ENCODE measurements at places on chromosomes 3 and 15. TPM values are rescaled to one million over a fixed set of nuclear protein-coding genes. Genes with fewer than 3 reads are reported as not detected.

GRCh38 chr15:52104532-52105004, 8.0 kb downstream of the BCL2L10 start:
- no peak for DNase-seq

DNA sequence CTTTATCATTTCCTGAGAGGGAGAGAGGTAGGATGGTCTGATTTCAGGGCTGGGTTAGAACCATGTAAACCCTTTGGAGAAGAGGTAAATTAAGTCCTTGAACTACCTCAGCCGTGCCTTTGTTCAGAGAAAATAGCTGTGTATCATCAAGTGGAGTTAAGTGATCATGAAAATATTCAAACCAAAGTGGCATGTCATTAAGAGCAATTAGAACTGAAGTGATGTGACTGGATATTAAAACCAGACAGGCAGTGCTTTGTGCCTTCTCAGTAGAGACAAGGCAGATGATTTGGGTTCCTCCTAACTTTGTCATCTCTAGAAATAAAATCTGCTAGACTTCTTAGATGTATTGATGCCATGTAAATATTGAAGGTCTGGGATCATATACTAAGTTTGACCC, 171.5 kb downstream of the IL5RA start:
- DNase-seq: no peak

DNA sequence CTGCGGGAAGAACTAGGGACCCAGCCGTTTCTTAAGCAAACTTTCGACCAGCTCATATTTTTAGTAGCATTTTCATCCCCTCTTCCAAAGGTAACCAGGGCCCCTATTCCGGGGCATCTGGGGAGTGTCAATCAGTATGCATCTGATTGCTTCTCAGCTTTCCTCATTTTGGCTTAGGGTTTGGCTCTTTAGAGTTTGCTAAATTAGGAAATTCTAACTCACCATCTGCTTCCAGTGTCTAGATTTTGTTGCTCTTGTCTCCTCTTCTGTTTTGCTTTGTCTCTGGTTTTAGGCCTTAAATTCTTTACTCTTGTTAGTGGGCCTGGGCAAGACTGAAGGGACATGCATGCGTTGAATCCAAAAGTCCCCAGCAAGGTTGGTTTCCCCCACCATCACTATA, 9.6 kb upstream of the ABTB1 start:
- no peak for DNase-seq

DNA sequence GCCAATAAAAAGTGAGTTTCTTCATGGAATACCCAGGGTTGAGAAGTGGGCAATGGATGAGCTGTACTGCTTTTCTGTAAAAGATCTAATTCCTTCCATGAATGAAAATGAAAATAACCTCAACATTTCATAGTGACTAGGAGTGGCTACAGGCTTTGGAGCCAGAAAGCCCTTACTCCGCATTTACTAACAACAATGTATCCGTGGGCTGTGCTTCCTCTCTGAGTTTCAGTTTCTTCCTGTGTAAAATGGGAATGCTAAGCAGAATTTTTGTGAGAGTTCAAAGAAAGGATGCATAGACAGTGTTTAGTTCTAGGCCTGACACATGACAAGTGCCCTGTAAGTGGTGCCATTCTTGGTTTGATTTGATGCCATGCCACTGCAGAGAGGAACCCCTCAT, 47.5 kb upstream of the TM4SF1 start:
- no peak for DNase-seq

The ZNF662 gene
- not detected for total RNA-seq

DNA sequence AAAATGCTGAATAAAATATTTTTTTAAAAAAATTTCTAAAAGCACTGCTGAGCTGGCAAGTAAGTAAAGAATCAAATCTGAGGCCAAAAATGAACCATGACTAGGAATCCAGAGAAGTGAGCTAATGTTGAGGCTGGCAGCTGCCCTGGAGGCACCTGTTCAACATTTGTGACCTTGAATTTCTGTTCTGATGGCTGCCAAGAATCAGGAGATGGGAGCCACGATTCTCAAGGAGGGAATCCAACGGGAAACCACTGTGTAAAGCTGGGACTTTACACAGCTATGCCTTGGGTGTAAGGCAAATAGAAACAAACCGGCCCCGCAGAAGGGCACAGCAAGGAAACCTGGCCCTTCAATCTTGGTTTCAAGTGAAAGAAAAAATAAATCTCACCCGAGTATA, 22.7 kb downstream of the HEG1 start:
- no peak for DNase-seq

DNA sequence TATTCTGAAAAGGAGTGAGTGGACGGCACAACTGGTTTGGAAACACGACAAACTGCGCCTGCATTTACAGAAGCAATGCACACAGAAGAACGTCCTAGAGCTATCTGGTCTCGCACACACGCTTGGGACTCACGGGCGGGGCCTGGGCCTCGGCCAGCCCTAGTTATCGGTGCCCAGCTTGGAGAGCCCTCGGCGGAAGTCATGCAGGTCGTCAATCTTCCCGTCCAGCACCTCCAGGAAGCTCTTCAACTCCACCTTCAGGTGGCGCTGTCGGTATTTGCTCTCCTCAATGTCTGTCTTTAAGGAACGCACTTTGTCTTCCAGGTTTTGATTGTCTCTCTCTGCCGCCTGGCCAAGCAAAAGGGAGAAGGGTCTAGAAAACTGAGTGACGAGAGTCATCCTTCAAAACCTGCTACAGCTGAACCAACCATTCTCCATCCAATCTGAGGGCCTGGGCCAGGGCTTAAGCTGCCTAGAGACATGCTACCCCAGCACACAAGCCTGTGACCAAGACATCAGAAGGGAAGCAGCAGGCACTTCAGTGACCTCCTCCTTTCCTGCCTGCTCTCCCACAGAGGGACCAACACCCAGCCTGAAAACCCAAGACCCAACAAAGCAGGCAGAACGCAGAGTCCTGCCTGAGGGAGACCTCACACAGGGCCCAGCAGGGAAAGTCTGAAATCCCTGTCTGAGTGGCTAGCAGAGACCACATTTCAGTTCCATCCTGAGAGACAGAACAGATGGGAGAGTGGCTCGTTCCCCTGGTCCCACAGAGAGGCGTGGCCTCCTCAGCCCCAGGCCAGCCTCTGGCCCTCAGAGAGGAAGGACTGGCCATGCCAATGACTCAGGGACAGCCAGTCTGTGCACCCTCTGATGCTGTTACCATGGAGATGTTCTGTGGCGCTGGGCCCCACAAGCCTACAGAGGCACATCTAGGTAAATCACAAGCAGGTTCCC, 40.4 kb downstream of the WHAMM start:
- peak; percentile 69 for DNase-seq

GRCh38 chr15:100633763-100634075, 31.3 kb downstream of the ASB7 start:
- DNase-seq: no peak

GRCh38 chr3:196867155-196867506, 589 bp upstream of the SENP5 start:
- no peak for DNase-seq

DNA sequence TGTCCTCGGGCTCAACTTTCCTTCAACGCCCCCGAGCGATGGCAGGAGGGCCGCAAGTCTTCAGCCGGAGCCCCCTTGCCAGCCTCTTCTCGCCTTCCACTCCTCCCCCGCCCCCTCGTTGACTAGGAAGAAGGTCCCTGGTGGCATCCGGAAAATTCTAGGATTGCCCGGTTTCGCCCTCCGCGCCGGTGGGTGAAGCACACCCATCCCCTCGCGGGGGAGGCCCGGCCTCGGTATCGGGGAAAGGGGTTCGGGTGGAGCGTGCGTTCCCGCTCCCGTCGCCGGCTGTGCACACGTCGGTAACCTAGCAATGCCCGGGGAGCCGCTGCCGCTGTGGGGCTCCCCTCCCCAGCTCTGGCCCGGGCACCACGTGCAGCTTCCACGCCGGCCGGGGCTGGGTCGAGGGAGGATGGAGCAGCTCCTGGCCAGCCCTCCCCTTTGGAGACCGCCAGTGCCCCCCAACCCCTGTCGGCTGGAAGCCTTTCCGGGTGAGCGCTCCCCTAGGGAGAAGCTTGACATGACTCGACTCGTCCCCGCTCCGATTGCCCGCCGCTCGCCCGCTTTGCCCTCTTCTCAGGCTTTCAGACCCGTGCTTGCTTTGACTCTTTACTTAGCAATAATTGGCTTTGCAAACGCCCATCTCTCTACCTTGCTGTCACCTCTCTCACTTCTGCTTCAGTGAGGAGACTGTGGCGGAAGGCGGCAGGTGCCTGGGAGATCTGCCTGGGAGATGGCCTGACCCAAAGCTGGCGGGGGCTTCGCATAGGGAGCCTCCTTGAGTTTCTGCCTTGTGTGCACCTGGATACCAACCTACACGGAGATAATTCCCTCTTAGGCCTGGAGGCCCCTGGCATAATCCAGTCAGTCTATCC, 1.3 kb downstream of the CACNA1D start:
- DNase-seq: no peak

DNA sequence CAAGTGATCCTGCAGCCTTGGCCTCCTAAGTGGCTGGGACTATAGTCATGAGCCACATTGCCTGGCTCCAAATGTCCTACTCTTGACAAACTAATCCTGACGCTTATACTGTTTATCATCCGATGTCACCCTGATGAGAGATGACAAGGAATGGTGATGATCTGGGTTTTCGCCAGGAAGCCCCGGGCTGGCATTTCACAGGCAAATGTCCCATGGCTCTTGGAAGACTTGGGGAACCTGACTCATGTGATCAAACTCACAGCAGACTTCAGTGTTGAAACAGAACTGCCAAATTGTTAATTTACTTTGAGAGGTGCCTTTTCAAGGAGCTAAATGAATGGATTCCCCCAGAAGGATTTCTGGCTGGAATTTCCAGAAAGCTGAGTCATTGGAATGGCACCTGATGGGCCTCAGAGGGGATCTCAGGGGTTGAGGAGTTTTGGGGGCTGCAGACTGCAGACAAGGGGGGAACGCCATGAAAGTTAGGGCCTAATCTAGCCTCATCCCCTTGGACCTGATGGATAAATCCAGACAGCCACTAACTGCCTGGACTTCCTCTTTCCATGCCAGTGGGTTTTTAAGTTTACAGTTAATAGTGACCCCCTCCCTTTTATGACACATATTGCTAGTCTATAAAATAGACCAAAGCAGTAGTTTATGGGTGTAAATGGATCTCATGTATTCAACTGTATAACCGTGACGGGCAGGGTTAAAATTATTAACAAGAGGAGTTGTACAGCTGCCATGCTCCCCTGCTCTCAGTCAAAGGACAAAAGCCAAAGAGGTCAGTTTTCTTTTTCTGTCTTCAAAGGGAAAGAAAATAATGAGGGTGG, 146.6 kb downstream of the CHSY1 start:
- no peak for DNase-seq

The ACAA1 gene
- total RNA-seq: 50.2 TPM

All from neural crest cell (in vitro differentiated cells).